ENCODE measurements at places on chromosomes 12 and 14.

DNA sequence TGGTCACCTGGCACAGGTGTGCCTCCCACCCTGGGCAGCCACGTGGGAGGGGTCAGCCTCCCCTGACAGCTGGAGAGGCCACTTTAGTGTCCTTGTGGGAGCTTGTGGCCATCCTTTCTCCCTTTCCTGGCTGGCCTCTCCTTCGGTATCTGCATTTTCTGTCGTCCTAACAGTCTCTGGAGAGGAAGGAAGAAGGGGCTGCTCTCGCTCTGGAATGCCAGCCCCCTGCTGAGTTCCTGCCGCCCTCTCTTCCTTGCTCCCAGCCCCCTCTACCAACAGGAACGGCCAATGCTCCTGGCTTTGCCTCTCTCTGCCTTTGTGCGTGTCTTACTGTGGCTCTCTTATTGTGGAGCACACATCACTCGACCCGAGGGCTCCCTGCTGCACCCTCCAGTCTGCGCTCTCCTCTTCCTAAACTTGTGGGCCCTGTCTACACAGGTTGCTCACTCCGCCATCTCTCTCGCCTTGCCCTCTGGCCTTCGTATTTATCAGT lies 70.8 kb downstream of the FBXL14 start:
- DNase-seq: no peak

- no peak for DNase-seq
Observed at GRCh38 chr12:25320123-25321006, 69.6 kb upstream of the KRAS start.

DNA sequence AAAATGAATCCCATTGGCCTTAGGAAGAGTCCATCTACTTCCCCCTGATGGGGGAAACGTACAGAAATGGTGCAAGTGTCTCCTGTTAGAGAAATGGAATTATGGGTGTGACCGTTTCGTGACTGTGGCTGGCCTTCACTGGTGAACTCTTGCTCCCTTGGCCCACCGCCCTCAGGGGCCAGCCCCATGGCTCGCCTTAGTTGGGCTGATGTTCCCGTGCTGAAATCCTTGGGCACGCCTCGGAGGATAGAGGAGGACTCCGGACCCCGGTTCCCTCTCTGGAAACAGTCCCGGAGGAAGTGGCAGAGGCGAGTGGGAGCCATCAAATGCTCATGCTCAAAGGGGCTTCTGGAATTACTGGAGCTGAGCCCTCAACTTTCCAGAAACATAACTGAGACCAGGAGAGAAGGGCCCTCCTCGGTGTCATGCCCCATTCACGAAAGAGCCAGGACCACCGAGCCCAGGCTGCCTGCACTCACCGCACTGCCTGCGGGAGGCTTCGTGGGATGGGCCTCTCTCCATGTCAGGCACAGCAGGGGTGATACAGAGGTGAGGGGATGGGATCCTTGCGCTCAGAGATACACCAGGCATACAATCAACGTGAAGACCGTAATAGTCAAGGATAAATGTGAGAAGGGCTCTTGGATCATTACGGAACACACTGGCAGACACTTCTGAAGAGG lies 10.1 kb upstream of the CACNA2D4 start:
- DNase-seq: no peak

DNA sequence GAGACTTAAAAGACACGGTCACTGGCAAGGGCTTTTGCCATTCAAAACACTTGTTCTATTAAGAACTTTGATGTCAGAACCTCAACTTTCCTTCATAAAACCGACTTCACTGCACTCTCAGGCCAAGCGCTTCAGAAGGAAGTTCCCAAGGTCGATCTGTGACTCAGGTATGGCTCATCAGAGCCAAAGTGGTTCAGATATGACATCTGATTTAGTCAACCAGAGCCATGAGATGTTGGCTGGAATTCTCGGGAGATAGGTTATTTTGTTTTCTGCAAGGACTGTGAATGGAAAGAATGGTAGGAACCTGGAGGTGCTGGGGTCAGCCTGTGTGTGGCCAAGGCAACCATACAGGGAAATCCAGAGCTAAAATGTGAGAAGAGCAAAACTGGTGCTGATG lies 445.6 kb downstream of the GLT1D1 start:
- no peak for DNase-seq

GRCh38 chr12:70919597-70920035 lies 922 bp downstream of the PTPRR start:
- DNase-seq: no peak

GRCh38 chr14:26286081-26286912 lies 311.5 kb downstream of the NOVA1 start:
- no peak for DNase-seq

- no peak for DNase-seq
Observed at GRCh38 chr14:101004176-101004575, 100.7 kb upstream of the RTL1 start.

- no peak for DNase-seq
Observed at GRCh38 chr12:104938371-104938770, 19.7 kb downstream of the SLC41A2 start.

DNA sequence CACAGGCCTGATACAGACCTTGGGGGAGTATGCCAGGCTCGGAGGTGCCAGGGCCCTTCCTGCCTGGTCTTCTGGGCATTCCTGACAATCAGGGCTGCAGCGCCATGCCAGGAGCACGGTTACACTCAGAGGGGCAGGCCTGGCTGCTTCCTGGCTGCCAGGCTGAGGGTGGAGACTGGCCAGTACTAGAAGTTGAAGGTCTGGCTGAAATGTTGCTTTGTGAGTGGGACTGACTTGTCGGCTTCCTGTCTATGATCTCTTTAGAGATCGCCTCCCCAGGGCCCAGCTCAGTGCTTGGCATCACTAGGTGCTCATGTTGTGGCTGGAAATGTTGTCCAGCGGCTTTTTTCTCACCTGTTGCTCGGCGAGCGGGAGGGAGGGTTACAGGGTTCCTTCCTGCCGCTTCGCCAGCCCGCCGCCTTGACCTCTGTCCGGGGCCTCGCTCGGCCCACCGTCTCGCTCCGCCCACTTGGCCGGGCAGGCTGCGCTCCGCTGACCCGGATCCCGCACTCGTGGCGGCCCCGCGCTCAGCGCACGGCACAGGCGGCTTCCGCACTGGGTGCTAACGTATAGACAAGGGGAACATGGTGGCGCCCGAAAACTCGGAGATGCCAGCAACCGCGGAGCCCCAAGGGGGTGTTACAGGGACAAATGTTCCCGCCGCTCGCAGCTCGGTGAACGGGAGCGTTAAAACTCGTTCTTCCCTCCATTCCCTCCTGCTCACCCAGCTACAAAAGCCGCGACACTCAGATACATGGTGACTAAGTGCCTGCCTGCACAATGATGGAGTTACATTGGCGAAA lies 32.6 kb downstream of the PAPLN start:
- DNase-seq: no peak

GRCh38 chr14:98736701-98737338 lies 535.2 kb downstream of the BCL11B start:
- no peak for DNase-seq

DNA sequence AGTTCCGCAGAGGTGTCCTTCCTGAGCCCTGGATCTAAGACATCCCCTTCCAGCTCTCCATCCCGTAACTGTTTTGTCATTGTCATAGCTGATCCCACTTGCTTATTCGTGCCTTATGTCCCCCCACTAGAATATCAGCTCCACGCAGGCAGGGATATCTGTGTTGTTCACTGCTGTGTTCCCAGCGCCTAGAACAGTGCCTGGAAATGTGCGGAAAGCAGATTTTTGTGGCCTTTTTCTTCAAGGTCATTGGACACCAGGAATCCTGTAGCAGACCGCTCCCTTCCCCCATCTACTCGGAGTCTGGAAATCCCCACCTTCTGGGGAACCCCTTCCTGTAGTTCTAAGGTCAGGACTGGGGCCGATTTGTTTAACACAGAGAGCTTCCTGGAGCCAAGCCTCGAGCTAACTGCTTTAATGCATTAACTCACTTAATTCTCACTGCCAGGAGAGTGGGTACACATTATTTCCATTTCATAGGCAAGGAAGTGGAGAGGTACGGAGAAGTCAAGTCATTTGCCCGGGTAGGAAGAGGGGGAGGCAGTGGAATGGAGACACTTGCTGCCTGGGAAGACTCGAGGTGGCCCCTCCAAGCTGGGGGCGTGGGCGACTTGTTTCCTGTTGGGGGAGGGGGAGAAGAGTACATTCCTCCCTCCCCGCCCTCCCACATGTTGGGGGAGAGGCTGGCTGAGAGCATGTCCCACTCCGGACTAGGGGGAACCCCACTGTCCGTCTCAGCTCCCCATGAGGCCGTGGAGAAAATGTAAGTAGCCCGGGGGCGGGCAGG lies 1.2 kb upstream of the SH2B3 start:
- no peak for DNase-seq

DNA sequence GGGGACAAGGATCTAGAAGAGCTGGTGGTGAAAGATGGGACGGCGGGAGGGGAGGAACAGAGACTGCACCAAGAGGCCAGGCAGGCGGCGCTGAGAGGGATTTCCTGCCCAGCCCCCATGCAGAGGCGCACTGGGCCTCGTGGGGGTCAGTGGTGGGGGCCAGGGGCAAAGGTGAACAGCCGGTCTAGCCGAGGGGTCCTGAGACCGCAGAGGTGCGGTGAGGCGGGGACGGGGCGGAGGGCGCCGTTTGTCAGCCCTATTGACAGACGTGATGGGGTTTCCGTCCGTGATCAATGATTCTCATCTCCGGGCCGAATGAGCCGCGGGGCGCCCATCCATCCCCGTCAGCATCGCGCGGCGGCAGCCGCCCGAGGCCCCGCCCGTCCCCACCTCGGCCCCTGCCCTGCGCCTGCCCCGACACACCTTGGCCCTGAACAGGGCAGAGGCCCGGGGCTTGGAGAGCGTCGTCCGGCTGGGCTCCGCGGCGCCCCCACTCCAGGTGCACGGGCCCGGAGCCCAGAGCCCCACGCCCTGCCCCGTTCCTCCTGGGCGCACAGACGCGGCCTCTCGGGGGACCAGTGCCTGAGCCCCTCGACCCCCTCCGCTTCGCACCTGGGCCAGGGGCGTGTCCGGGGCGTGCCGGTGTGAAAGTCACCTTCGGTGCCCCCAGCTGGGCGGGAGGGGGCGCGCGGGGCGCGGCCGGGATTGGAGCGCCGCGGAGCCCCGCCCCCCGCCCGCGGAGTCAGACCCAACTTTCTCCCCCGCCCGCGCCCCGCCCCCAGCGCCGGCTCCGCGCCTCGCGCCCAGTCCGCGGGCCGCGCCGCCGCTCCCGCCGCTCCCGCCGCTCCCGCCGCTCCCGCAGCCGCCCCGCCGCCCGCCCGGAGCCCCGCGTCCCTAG lies at the start of gene NXPH4:
NXPH4 (plus strand) TSS at position 781 of the 898 bp plus-strand sequence. CDS start 176 bp downstream, outside the sequence.
- DNase-seq: peak; percentile 30

DNA sequence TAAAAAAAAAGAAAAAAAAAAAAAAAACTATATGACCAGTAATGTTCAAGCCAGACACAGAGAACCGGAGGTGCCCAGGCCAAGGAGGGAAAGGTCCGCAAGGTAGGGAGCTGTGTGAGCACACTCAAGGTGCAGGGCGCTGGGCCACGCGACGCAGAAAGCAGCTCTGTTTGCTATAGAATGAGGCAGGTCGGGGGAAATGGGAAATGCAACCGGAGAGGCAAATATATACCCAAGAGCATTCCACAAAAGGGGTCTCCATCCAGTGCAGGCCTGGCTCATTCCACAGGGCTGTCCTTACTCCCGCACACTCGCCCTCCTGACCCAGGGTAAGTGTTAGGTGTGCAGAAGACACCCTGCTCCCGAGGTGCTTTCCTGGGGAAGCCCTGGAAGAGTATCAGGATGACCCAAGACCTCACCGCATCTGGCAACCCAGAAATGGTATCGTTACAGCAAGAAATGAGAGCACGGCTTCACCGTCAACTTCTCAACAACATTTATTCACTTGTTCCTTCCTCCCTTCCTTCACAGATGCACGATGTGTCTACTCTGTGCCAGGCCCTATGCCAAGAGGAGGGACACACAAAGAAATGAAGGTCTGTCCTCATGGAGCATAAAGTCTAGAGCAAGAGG lies 86.4 kb downstream of the BCL11B start:
- no peak for DNase-seq

DNA sequence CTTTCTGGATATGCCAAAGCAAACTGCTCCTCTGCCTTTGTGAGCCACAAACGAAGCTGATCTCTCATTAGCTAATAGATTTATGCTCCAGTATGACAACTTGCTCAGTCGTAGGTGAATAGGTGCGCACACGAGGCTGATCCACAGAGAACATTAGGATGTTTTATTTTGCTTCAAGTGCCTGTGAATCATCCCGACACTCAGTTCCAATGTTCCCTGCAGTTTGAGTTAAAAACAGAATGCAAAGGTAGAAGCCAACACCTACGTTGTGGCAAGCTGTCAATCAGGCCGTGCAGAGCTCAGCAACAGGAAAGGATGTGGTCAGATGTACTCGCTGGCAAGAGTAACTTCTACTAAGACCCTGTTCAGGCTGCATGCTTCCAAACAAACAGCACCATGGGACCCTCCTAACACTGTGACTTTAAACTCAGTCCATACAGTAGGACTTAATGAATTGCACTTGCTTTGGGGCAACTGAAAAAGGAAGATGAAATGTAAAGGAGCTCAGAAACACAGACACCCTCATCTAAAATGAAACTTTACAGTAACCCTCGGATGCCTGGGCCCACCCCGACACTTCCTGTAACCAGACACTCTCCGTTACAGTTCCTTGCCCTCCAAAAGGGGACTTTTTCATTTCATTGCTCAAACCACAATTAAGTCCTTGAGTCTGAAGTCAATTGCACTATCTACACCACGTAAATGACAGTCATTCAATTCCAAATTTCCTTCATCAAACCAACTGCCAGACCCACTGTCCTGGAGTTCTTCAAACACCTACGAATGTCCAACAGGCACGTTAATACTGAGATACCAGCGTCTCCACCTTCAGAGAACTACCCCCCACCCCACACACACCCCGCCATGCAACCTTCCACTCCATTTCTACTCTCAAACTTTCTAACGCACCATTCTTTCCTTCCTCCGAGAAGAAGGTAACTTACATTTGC lies 1.6 kb downstream of the CCDC88C start:
- no peak for DNase-seq

GRCh38 chr14:73290279-73290678 lies 53.0 kb downstream of the PAPLN start:
- DNase-seq: no peak

- no peak for DNase-seq
Observed at GRCh38 chr14:59339524-59340330, 125.5 kb downstream of the GPR135 start.

DNA sequence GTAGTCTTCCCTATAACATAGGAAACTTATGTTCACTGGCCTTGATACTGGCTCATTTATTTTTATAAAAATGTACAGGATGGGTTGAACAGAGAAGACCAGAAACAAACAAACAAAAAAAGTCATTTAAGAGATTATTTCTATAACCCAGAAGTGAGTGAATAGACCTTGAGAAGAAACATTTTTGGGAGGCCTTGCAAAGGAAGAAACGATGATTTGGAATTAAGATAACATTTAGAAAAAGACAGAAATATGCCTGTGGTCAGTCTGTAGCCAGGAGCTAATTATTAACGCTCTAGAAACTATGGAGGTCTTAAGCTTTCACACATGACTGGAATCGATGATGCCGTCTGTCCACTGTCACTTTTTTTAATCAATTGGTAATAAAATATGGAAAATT lies 264.0 kb downstream of the EGLN3 start:
- DNase-seq: no peak

GRCh38 chr12:111570084-111570961 lies 28.8 kb downstream of the ATXN2 start:
- no peak for DNase-seq

- no peak for DNase-seq
Observed at GRCh38 chr14:75519394-75519793, 2.9 kb upstream of the BATF start.

Measured in stimulated activated CD8-positive, alpha-beta memory T cell treated with anti-CD3 and anti-CD28 coated beads, Interleukin-4, amount 100 ng/mL, for 1 hour (primary cell).